Left renal pelvis (tissue), 4 donors: ENCODE measurements at places on chromosomes 3 and 15. TPM values are rescaled to one million over a fixed set of nuclear protein-coding genes. Genes with fewer than 3 reads are reported as not detected.

Gene GOLGA8S
- polyA plus RNA-seq, result 1.5 TPM

Gene LRRN1
- polyA plus RNA-seq, result 21.1 TPM

Gene MESP2
- 0.24 TPM for polyA plus RNA-seq

Gene GREM1
- 0.26 TPM for polyA plus RNA-seq

Gene LRRK1
- polyA plus RNA-seq, result 5.2 TPM

Gene CCDC13
- 2.6 TPM for polyA plus RNA-seq

Gene ALS2CL
- 7.5 TPM for polyA plus RNA-seq

Gene TIMMDC1
- polyA plus RNA-seq, result 119 TPM
